ENCODE measurements at places on chromosomes 12 and 14.

DNA sequence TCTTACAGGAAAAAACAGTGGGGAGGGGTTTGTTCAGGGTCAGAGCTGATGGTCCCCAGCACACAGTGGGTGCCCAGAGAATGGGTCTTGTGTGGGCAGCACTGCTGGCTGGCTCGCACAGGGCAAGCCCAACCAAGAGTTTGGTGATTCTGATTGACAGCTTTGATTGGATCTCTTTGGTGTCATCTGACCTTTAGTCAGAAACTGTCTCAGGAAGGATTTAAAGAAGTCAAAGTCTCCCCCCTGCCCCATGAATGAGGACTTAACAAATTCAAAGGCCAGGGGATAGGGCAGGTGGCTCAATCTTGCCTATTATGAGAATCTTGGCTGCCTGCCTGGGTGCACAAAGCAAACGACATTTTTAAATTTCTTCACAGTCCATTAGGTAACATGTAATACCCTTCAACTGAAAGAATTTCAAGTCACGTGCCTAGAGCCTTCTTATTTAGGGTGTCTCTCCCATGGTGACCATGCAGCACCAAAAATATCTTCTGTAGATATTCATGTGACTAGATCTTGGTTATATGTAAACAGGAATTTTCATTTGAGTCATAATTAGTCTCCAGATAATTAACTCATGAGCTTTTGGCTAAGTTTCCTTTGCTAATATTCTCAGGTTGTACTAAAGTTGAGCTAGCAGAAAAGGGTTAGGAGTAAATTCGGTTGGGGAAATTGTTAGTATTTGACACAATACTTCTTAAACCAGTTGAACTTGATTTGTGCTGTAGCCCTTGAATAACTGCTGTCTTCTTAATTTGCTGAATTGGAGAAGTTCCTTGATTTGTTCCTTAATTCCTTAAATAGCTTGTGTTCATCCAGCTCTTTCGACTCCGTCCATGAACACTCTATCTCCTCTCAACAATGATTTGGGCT, 54.5 kb upstream of the HECTD1 start:
- peak; percentile 40 for DNase-seq

DNA sequence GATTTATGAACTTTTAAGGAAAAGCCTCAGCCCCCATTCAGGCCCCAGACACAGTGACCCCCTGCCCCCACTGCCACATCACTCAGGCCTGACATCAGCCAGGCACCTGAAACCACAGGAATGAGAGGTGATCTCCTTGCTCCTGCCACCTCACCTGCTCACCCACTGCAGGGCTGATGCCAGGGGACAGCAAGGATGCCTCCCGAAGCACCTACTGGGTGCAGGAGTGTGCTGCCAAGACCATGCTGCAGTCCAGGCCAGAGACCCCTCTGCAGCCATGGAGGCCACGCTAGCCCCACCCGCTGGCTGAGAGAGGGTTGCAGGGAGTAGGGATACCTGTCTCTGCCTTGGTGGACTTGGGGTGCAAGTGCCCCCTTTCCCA, 18.6 kb upstream of the KRT7 start:
- DNase-seq = no peak

DNA sequence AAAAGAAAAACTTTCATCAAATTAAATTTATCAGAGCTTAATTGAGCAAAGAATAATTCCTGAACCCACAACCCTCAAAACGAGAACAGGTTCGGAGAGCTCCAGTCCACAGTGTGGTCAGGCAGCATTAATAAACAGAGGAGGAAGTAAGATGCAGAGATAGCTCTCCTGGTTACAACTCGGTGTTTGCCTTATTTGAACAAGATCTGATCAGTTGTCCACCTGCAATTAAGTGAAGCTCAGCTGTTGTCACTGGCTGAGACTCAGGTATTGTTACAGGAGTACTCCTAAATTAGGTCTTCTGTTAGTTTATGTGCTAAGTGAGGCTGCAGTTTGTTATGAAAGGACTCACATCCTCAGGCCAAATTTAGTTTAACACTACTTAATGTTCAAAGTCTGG, 451.4 kb upstream of the PDE3A start:
- DNase-seq = no peak

- no peak for DNase-seq
Measured at GRCh38 chr12:7712841-7713442, 1.7 kb downstream of the DPPA3 start.

GRCh38 chr14:79306546-79306945, 904.8 kb downstream of the DIO2 start:
- DNase-seq = no peak

GRCh38 chr12:65911321-65911720, 87.0 kb downstream of the HMGA2 start:
- no peak for DNase-seq

DNA sequence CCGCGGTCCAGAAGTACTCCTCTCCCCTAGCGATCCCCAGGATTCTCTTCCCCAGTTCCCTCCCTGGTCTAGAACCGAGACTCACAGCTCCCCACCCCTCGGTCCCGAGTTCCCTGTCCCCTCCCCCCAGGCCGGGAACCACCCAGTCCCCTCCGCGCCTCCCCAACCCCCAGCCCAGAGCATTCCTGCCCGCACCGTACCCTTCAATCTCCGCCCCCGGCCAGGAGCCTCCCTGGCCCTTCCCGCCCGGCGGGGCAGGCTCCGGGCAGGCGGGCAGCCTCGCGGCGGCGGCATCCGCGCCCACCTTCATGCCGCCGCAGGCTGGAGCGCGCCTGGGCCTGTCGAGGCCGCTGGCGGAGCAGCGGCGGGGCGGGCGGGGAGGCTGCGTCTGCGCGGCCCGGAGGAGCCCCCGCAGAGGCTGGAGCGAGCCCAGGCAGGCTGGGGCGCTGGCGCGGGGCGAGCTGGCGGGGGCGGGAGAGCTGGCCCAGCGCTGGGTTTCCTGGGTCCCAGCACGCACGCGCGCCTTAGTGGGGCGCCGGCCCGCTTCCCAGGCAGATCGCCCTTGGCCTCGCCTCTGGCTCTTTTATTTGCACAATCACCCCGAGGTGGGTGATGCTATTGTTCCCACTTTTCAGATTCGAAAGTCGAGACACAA, 22.2 kb upstream of the GPR132 start:
- peak; percentile 25 for DNase-seq

GRCh38 chr12:124217508-124218242, 77.2 kb upstream of the RFLNA start:
- DNase-seq = peak; percentile 62

- no peak for DNase-seq
Measured at GRCh38 chr12:117646520-117646919, 285.1 kb upstream of the NOS1 start.

DNA sequence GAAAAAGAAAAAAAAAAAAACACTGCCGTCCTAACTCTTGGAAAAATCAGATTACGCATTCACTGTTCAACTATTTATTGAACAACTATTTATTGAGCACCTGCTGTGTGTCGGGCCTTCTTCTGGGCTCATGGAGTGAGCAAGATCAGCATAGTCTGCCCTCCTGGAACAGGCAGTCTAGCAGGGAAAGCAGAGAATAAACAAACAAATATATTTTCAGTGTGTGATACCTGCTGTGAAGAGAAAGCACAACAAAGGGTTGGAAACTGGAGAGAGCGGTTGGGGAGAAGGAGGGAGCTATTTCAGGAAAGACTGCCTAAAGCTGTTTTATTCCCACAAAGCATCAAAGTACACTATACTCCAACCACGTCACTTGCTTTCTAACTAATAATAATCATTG, 10.8 kb downstream of the PROX2 start:
- no peak for DNase-seq

- DNase-seq = no peak
Measured at GRCh38 chr12:133264173-133264572, 28.5 kb upstream of the ANHX start.

- DNase-seq = no peak
Measured at GRCh38 chr14:23326491-23327332, 5.5 kb downstream of the PABPN1 start.

All from left kidney (tissue), 8 donors.